ENCODE measurements at places on chromosomes 7 and 10.

DNA sequence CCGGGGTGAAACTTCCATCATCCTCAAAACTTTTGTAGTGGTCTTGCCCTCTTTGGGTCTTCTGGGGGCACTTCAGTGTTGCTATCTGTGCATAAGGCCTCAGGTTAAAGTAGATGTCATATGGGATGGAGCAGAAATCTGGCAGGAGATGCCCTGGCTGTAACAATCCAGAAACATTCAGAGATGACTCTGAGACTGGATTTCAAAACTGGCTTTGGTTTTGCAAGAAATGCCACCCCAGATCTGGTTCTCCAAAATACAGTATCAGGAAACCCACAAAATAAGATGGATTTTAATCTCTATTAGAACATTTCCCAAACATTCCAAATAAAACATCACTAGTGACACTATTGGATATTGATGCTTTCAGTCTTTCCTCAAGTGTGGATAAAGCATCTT is 191.5 kb downstream of the REEP3 start:
- DNase-seq, result no peak

- no peak for DNase-seq
Measured at GRCh38 chr10:35214607-35215020, 88.0 kb downstream of the CREM start.

GRCh38 chr7:135575296-135575695 is 17.6 kb downstream of the NUP205 start:
- DNase-seq, result no peak

GRCh38 chr10:88881320-88881719 is 1.3 kb downstream of the STAMBPL1 start:
- no peak for DNase-seq

GRCh38 chr10:125886914-125887512 is 5.9 kb upstream of the DHX32 start:
- DNase-seq, result no peak

- no peak for DNase-seq
Measured at GRCh38 chr7:138097064-138097741, 20.9 kb downstream of the AKR1D1 start.

GRCh38 chr7:157352516-157352915 is 15.7 kb downstream of the DNAJB6 start:
- no peak for DNase-seq

- DNase-seq, result no peak
Measured at GRCh38 chr7:3649250-3649649, 348.2 kb downstream of the SDK1 start.

GRCh38 chr10:8116474-8116873 is 62.0 kb downstream of the GATA3 start:
- no peak for DNase-seq

DNA sequence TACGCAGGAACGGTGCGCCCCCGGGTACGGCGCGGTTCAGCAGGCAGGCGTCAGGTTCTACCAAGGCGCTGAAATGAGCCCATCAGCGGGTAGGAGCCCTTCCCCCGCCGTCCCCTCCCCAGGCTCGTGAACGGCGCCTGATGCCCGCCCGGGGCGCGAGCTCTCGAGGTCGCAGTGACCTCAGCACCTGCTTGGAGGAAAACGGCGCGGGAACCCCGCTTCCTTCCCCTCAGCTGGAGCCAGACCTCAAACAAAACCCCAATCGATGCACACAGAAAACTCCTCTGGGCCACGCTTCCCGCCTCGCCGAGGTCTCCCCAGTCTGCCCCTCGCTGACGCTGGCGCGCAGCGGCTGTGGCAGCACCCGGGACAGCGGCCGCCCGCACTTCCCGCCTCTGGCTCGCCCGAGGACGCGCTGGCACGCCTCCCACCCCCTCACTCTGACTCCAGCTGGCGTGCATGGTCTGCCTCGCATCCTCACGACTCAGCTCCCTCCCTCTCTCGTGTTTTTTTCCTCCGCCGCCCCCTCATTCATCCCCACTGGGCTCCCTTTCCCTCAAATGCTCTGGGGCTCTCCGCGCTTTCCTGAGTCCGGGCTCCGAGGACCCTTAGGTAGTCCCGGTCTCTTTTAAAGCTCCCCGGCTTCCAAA is 514 bp upstream of the GAD2 start:
- DNase-seq, result no peak

- no peak for DNase-seq
Measured at GRCh38 chr10:14736600-14737081, 38.1 kb downstream of the FAM107B start.

- DNase-seq, result peak; percentile 16
Measured at GRCh38 chr7:106421181-106421762, 136.5 kb upstream of the NAMPT start.

DNA sequence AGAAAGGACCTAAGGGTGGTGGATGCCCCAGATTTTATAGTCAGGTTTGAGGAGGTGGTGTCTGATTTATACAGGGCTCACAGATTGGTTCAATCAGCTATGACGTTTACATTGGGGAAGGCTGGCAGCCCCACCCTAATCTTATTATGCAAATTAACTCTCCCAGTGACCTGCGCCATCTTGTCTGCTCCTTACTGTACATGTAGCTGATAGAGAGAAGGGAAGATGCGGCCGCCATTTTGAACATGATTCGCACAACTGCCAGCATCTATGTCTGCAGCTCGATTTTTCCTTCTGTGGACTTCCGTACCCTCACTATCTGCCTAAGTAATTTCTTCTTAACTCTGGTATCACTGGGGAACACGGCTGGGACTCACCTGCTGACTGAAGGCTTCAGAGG is 619.0 kb upstream of the DPP6 start:
- DNase-seq, result no peak

DNA sequence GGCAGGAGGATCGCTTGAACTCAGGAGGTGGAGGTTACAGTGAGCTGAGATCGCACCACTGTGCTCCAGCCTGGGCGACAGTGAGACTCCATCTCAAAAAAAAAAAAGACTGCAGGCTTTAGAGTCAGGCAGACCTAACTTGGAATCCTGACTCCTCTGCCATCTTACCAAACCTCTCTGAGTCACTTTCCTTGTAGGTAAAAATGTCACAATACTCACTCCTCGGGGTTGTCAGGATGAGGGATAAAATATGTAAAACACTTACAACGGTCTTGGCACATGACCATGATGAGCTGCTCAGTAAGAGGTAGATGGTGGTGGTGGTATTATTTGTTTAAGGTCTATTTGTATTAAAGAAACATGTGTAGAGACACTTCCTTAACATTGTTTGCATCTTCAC is 154.1 kb upstream of the PDE1C start:
- DNase-seq, result peak; percentile 6

GRCh38 chr10:107899075-107899474 is 734.6 kb upstream of the SORCS1 start:
- DNase-seq, result no peak

GRCh38 chr7:144011458-144012230 is 11.5 kb downstream of the OR6B1 start:
- DNase-seq, result no peak

- DNase-seq, result no peak
Measured at GRCh38 chr7:158498443-158499081, 89.1 kb downstream of the PTPRN2 start.

DNA sequence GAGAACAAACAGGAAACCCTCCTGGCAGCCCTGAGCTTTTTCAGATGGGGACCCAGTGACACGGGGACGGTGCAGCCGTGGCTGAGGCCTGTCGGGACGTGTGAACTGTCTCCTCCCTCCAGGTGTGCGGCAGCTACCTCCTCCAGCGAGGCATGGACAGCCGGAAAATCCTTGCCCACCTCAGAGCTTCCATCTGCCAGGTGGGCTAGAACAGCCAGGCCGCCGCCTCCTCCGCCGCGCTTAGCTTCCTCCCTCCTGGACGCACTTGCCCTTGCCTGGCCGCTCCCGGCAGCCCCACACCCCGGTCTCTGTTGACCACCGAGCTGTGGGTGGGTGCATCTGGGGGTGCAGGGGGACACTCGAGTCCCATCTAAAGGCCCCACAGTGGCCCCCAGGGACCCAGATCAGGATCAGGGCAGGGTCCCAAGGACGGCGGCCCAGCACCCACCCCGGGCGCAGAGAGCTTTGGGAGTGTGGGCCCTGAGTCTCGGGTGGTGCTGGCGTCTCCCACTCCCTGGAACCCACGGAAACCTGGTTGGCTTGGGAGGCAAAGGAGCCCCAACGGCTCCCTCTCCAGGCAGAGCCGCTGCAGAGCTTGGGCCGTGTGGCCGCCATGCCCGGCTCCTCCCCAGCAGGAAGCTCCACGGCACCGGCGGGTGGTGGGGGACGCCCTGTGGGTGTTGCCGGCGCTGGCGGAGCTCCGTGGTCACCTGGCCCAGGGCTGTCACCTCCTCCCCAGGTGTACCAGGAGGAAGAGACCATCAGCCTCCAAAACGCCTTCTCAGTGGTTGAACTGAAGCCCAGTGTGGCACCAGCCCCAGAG is 32.9 kb upstream of the UTF1 start:
- no peak for DNase-seq

DNA sequence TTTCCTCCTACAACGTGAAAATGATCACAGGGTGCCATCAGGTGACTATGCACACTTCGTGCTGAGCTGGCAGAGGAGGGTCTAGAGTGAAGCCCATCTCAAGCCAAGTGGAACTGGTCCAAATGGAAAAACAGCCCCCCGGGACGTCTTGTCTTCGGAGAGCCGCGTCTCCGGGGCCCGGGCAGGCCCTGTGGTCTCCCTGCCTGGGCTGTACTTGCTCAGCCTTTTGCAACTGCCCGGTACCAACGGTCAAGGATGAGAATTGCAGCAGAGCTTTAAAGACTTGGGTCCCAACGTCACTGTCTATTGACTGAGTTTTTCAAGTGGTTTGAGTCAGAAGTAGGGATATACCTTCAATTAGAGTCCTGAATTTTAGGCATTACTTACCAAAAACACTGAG is 315.5 kb downstream of the PTPRN2 start:
- no peak for DNase-seq

DNA sequence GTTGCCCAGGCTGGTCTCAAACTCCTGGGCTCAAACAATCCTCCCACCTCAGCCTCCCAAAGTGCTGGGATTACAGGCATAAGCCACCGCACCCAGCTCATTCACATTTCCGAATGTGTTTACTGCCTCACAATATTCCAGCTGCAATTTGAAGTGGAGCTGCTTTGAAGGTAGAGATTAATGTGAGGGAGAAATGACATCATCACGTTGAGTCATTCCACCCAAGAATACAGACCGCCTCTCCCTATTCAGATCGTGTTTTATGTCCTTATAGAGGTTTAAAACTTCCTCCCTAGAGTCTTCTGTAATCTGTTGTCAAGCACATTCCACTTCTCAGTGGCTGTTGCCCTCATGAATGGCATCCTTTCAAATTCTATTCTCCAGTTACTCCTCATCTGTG is 100.4 kb upstream of the PDGFA start:
- no peak for DNase-seq

Data from epithelial cell of prostate (primary cell).